ENCODE measurements at places on chromosomes 2 and 18.

- no peak for DNase-seq
Observed at GRCh38 chr2:158217593-158217992, 115.9 kb downstream of the UPP2 start.

GRCh38 chr2:134466141-134466540, 212.3 kb downstream of the MGAT5 start:
- DNase-seq = no peak

- DNase-seq = no peak
Observed at GRCh38 chr2:231063347-231063746, 6.7 kb downstream of the PSMD1 start.

DNA sequence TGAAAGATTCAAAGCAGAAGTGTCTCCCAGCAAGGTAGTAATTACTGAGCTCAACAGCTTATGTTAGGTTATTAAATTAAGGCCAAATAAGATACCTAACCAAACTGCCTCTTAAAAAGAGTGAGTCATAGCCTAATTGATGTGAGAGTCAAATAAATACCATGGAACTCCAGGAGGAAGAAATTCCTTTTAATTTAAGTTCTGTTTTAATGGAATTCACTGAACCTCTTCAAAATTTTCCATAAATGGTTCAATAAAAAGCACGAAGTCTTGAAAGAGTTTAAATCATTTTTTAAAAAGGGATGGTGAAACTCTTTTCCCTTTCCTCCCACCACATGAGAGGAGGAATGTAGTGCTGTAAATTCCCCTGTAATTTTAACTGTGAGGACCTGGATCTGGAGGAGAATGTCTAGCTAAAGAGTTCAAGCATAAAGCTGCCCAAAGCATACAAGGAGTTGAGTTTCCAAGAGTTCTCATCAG, 180.8 kb upstream of the MMADHC start:
- DNase-seq = no peak

DNA sequence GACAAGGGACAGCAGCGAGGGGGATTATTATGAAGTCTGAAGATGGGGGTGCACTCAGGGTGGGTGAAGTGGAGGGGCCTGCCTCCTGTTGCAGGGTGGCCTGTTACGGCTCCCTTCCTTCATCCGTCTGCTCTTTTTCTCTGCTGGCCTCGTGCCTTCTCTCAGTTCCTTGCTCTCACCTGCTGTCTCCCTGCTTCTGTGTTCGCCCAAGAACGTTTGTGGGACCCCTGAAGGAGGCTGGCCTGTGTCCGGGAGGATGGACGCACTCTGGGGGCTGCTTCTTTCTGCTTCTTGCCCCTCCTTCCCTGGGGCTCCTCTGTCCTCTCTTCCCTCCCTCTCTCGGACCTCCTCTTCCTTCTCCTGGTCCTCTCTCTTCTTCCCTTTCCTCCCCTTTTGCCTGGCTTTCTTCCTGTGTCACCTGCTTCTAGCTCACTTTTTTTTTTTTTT, 13.8 kb downstream of the MROH2A start:
- no peak for DNase-seq

DNA sequence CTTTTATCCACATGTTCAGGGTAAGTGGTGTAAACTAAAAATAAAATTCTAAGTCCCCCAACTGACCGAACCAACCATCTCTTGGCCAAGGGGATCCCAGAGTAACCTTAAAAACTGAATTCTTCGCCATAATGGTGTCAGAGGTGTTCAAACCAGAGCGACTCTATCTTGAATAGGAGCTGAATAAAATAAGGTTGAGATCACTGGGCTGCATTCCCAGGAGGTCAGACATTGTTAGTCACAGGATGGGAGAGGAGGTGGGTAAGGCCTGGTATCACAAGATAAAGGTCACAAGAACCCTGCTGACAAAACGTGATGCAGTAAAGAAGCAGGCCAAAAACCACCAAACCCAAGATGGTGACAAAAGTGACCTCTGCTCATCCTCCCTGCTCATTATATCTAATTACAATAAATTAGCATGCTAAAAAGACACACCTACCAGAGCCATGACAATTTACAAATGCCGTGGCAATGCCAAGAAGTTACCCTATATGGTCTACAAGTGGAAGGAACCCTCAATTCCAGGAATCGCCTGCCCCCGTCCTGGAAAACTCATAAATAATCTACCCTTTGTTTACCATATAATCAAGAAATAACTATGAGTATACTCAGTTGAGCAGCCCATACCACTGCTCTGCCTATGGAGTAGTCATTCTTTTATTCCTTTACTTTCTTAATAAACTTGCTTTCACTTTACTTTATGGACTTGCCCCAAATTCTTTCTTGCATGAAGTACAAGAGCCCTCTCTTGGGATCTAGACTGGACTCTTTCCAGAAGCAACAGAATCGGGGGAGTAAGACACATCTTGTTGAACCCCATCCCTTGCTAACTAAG, 302.4 kb downstream of the STK39 start:
- no peak for DNase-seq

DNA sequence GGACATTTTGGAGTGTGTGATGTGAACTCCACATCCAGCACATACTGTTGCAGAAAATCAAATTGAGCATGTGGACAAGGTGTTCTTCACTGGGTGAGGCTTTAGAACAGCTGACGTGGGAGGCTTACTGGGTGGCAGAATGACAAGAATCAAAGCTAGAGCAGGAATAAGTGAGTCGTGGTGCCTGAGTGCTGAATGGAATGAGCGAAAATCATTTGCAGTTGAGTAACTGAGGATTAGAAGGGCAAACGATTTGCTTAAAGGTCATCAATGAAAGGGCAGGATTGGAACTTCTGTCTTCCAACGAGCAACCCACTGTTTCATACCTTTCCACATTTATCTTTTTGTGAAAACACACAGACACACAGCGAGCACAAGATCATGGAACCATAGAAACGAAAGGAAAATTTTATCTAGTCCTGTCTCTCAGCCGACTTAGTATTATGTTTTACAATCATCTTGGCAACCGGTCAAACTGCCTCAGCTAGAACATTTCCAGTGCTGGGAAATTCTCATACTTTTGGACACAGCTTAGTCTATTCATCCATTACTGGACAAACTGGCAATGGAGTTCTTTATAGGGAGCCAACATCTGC, 7.2 kb upstream of the DAW1 start:
- DNase-seq = no peak

- no peak for DNase-seq
Observed at GRCh38 chr2:233082222-233082930, 22.2 kb downstream of the INPP5D start.

DNA sequence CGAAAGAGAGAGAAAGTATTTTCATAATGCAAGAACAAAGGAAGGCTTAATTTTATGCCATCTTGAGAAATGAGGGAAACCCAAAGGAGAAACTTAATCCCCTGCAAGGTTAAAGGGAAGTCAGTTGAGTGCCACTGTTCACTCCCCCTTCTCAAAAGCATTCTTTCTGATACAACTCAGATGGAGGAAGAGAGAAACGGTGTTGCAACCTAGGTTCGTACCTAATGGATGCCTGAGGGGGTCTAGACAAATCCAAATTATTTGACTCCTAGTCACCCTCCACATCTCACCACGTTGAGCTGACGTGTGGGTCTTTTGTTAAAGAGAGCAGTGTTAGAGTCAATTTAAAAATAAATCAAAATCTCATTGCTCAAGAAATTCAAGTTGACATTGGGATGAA, 52.6 kb upstream of the UNC80 start:
- DNase-seq = no peak

DNA sequence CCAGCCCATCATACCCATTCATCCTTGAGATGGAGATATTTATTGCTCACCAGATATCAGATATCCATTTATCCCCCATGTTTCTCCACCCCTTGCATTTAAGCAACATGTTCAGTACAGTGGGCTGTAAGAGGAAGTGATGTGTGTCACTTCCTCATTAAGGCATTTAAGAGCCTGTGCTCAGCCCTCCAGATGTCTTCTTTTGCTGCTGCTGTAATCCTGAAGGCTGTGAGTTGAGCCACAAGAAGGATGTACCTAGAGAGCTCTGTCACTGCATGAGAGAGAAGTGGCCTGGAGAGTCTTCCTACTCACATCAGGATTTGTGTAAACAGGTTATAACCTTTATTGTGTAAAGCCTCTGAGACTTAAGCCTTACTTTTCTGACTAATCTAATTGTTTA, 151.8 kb upstream of the UNC80 start:
- no peak for DNase-seq

DNA sequence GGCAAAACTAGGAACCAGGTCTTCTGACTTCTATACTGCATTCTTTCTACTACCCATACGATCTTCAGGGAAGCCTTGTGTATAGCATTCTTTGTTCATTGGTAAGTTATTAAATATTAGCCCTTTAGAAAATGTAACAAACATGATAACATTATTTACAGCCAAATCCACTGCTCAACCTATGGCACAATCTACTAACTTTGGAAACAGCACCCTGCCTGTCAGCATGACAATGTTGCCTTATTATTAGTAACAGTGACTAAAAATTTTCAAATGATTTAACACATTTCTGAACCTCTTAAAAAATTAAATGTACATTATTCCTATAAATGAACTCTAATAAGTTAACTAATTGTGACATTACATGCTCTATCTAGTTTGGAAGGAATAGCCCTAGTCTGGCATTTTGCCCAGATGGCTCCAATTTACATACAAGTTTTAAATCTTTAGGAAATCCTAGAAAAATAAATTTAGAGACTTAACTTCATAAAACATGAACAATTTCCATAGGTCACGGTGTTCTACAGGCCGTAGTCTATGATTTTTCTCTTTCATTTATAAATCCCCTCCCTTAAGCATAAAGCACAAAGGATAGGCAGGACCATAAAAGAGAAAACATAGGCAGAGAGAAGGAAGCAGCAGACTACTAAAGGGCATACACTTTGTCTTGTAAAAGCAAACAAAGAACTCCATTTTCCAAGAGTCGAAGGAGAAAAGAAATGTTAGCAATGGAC, 33.7 kb downstream of the YES1 start:
- DNase-seq = no peak

DNA sequence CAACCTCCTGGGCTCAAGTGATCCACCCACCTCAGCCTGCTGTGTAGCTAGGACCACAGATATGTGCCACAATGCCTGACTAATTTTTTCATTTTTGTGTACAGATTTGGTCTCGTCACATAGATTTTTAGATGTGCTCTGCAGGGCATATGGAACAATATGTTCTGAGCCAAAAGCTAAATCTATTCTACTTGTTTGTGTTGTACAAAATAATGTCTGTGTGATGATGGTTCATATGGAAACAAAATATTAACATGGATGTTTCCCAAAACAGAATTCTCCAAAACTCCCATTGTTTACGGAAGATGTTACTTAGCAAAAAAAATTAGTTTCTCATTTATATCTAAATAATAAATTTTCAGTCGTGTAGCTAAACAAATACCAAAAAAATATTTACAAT, 12.6 kb upstream of the KLHL23 start:
- no peak for DNase-seq

- DNase-seq = no peak
Observed at GRCh38 chr2:172472446-172473033, 45.2 kb downstream of the ITGA6 start.

DNA sequence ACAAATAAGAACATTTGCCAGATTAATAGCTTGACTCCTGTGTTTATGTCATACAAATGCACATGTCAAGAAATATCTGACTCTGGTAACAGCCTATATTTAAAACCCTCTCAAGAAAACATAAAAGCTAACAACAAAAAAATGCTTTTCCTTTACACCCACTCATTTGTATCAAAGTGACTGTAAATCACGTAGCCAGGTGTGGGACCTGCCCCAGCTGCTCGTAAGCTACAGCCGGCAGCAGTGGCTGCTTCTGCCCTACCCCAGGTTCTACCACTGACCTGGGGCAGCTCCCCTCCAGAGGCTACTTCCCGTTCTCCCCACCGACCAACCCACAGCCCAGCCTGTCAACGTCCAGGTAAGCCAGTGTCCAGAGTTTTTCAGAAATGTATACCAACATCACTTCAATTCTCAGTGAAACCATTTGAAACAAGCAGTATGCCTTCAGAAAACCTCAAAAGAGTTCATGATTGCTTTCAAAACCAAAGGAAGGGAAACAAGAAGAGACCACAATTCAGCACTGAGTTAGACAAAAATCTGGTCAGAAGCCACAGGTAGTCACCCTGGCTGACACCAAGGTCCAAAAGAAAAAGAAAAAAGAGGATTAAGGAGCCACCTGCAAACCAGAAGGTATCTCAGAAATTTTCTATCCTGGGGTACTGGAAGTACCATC, 40.4 kb downstream of the KIDINS220 start:
- DNase-seq = no peak

Data from COLO829 (cell line).